ENCODE measurements at places on chromosomes 2 and 18.

DNA sequence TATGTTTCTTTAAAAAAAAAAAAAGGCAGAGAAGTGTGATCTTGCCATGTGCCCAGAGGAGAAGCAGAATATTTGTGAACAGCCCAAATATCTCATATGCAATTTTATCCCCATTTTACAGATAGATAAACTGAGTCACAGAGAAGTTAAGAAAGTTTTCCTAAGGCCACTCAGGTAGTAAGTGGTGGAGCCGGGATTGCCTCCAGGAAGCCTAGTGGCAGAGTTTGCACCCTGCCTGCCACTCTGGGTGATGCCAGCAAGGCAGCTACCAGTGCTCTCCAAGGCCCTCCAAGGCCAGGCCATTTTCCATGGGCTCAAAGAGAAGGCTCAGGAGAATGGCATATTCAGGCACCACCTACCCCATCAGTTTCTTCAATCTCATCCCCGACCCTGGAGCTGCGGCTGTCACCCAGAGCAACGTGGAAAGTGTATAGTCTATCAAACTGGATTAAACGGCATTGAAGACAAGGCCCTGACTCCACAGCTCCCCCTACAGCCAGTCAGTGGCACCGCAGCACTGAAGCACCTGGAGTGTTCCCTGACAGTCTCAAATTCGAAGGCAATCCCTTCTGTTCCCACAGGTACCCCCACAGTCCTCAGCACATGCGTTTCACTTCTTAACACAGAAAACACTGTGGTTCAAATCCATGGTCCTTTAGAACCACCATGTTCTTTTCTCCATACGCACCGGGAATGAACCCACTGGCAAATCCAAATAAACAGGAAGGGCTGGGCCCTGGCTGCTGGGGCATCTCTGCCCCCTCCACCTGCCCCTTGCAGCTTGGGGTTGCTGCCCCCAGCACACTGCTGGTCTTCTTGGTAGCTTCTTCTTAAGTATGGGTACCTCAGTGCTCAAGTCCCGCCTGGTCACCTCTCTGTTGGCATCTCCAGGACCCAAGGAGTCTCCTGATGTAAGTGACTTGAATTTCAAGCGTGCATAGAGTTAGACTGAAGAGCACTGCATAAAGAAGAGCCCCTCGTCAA, 175.3 kb downstream of the INHBB start:
- DNase-seq = peak; percentile 47

- DNase-seq = no peak
Measured at GRCh38 chr18:2970772-2971659, 41.9 kb downstream of the LPIN2 start.

- peak; percentile 97 for DNase-seq
Measured at GRCh38 chr2:223725494-223725893, 111.9 kb downstream of the AP1S3 start.

- no peak for DNase-seq
Measured at GRCh38 chr2:142914507-142915313, 37.2 kb downstream of the KYNU start.

- peak; percentile 12 for DNase-seq
Measured at GRCh38 chr18:59565957-59566356, 131.3 kb downstream of the CCBE1 start.

- DNase-seq = no peak
Measured at GRCh38 chr2:60267122-60267521, 286.3 kb downstream of the BCL11A start.

- DNase-seq = peak; percentile 88
Measured at GRCh38 chr2:95043300-95044093, 18.0 kb downstream of the MAL start.

- no peak for DNase-seq
Measured at GRCh38 chr2:151952691-151953456, 124.7 kb upstream of the ARL5A start.

GRCh38 chr2:96333708-96334107, 1.9 kb upstream of the NCAPH start:
- DNase-seq = no peak

GRCh38 chr18:46414863-46415262, 242.2 kb downstream of the LOXHD1 start:
- DNase-seq = no peak

DNA sequence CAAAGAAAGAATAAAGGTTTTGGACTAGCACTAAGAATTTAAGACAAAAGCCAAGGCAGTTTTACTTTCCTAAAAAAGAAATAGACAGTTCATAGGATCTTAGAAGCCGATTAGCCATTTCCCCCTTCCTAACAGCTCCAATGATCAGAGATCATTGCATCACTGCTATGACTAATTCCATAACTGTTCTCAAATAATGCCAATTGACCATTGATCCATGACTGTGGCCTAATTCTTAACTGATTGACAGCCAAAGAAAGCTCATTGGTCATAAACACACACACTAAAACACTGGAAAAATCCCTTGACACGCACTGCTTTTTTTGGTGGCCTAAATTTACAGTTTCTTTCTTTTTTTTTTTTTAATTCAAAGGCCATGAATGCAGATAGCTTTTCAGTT, 345.0 kb upstream of the ACVR2A start:
- DNase-seq = no peak

- peak; percentile 19 for DNase-seq
Measured at GRCh38 chr2:42613281-42614064, 45.0 kb downstream of the MTA3 start.

DNA sequence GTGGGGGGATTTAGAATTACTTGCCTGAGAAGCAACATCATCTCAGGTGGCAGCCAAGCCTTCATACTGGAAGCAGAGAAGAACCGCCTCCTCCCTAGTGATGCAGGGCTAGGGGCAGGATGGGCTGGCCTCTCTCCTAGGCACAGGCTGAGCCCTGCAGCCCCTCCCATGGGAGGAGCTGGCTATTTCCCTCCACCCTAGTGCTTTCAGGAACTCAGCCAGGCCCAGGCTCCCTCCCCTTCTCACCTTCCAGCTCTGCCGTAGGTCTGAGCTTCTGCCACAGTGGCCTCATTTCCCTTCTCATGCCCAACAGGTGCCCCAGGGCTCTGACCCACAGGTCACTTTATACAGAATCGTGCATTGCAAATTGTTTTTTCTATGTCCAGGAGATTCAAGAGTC, 31.0 kb downstream of the CENPA start:
- DNase-seq = no peak

DNA sequence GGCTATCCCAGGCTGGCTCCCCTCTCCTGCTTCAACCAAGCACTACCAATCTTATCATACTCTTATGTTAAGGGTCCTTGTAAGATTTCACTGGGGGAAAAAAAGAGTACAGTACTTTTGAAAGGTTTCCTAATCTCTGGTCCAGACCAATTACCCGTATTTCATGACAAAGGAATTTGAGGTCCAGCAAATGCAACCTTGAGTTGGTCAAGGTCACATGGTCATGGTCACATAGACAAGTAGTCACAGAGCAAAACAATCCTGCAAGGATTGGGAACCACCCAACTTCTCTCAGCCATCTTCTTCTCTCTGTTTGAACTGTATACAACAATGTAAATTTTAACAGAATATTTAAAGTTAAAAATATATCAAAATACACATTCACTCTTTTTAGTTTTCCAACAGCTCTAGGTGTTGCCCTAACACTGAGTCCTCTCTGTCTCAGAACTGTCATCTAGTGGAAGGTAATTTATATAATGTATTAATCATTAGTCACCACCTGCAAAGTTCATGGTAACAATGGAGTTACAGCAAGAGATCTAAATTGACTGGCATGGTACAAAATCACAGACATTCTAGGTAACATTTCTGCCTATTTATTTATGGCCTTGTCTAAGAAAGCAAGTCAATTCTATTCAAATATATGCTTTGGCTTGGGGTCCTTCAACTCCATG, 21.5 kb downstream of the DTNB start:
- no peak for DNase-seq

DNA sequence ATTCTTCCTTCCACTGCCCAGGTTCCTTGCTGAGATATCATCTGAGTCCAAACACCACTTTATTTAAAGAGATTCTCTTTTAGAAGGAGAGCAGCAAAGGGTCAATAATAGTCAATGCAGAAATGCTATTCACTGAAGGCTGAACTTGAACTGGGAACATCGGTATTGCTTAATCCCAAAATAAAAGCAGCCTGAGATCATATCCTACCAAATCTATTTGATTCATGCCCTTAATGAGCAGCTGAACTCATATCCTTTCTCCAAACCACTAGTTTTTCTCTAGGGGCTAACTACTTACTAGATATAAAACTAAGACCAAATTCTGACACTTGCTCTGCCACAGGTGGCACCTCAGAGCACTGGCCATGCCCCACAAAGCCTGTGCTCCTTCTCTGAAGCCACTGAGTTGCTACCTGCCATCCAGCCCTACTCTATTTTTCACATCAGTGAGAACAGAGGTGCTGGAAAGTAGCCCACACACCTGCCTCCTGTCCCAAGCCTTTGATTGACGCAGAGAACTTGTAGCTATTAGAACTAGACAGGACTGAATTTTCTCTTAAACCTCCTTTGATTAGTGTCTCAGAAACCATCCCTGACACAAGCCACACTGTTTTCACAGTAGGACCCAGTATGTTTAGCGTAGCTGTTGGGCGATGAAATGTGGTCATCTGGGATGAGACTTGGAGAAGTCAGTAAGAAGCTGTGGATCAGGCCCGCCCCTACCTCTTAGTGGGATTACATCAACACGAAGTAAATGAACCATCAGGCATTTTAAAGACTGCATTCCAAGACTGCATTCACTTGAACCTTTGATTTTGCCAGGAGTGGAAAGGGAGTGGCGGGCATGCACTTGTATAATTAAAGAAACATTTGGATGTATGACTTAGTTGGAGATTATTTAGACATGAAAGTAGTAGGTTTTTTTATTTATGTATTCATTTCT, 124.3 kb downstream of the RBMS1 start:
- DNase-seq = peak; percentile 84

Measured in cardiac fibroblast (primary cell).